Stimulated activated CD4-positive, alpha-beta T cell treated with anti-CD3 and anti-CD28 coated beads, Interleukin-4, amount 100 ng/mL, for 1 hour (primary cell): ENCODE measurements at places on chromosomes 5 and 9.
A peak's percentile ranks its signal among the peaks of the same experiment; 100 is the strongest.

DNA sequence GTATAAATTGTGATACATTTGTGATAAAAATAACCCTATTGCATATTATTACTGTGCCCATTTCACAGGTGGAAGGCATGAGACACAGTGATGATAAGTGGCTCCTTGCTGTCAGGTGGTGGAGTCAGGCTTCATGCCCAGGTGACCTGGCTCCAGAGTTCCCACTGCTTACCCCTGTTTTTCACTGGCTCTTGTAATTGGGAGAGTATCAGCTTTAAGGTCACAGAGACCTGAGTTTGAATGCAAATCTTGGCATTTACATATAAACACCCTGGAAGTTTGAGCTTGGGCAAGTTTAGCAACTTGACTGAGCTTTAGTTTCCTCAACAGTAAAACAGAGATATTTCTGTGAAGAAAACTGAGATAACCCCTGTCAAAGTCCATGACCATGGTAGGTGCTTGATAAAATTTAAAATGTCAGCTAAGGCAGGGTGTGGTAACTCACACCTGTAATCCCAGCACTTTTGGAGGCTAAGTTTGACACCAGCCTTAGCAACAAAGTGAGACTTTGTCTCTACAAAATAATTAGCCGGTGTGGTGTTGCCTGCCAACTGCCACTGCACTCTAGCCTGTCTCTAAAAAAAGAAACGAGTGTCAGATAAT is 29.2 kb downstream of the MAT2B start:
- no peak for DNase-seq

DNA sequence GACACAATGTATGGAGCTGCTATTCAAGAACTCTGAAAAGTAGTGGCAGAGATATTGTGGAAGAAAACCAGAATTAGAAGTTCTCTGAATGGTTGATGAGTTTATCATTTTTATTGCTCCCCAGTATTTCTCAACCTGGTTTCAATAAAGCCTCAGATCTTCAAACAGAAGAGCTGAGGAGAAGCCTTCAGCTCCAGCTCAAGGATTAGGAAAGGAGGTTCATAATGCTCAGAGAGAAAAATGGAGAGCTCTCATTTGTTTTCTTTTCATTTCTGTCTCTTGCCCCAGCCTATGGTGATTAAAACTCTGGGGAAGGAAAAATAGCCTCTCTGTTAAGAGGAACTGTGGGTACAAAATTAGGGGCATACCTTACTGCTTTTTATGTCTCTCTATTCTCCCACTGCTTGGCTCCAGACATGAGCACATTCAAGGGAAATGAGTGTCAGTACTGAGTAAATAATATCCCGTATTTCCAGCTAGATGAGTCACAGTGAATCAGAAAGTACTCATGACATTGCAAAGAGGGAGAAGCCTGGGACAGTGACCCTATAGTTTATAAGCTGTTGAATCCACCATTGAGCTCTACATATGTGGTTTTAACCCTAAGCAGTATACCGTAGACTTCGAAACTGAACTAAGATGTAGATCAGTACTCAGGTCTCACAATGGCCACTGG is 138.1 kb downstream of the EMB start:
- DNase-seq = no peak

GRCh38 chr5:98804066-98804465 is 30.6 kb downstream of the RGMB start:
- no peak for DNase-seq

GRCh38 chr9:84832453-84832852 is 162.9 kb downstream of the NTRK2 start:
- no peak for DNase-seq

DNA sequence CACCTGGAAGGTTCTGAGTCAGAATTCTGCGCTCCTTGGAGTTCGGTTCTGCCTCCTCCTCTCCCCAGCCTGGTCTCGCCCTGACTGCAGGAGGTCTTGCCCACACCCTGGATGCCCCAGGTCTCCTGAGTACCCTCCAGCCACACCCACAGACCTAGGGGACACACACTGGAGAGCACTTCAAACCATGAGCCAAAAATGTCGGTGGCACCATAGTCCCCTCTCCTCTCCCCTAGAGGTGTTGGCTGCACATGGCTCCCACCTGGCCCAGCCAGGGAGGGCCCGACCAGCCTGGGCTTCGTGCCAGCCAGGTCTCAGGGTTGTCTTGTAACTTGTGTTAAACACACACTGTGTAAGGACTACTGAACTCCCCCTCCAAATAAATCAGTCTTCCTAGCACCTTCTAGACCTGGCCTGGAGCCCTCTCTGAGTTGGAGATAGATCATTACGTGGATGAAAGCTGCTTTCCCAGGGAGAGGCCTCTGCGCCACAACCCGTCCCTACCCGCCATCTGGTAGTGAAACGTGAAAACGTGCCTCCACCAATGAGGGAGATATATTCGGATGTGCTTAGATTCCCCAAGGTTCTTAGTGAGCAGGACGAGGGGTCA is 49.9 kb upstream of the CTSL start:
- no peak for DNase-seq

GRCh38 chr5:10130881-10131280 is 118.8 kb downstream of the ATPSCKMT start:
- DNase-seq = no peak

- no peak for DNase-seq
These were observed 2075.3 kb upstream of the C9orf72 start for GRCh38 chr9:29648601-29649000.

DNA sequence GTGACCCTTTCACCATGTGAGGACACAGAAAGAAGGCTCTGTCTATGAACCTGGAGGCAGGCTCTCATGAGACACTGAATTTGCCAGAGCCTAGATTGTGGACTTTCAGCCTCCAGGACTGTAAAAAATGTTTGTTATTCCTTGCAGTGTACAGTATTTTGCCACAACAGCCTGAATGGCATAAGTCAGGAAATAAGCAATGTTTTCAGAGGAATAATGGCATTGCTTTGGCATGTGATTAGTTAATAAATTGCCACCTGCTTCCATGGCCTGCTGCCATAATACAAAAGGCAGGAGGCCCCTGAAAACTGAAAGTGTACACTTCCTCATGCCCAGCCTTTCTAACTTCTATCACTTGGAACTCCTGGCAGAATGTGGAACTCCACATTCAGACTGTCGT is 408.1 kb downstream of the GADD45G start:
- no peak for DNase-seq

GRCh38 chr9:4059437-4059836 is 240.4 kb downstream of the GLIS3 start:
- DNase-seq = no peak

- DNase-seq = no peak
These were observed 401.1 kb upstream of the TLE4 start for GRCh38 chr9:79170643-79171042.

DNA sequence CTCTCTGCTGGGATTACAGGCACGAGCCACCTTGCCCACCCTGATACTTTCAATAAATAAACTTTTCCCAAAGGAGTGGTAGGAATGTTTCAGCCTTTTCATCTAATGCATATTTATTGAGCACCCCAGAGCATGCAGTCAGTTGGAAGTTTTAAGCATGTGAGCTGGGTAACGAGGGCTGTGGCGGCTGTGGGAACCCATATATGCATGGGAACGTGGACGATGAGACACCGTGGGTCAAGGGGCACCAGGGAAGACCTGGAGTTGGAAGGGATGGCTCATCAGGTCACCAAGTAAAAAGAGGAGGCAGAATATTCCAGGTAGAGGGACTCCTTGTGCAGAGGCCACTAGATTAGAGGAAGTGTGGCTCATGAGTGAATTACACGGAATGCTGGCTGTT is 64.7 kb downstream of the ANKRD33B start:
- DNase-seq = no peak

- DNase-seq = peak; percentile 88
These were observed 7.9 kb downstream of the CCL21 start for GRCh38 chr9:34701769-34702736.

DNA sequence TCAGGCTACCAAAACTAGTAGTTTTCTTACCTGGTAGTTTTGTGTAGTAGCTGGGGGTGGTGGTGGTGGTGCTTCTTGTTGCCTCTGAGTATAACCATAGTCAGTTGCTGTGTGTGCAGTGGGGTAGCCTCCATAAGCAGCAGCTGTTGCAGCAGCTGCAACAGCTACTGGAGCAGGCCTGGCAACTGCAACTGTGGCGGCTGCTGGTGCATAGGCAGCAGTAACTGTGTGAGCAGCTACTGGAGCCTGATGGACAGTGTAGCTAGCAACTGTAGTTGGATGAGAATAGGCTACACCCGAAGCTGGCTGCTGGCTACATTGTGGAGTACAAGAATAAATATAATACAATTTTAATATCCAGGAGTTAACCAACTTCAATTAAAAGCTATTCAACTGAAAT is 24.7 kb downstream of the ZFR start:
- no peak for DNase-seq

DNA sequence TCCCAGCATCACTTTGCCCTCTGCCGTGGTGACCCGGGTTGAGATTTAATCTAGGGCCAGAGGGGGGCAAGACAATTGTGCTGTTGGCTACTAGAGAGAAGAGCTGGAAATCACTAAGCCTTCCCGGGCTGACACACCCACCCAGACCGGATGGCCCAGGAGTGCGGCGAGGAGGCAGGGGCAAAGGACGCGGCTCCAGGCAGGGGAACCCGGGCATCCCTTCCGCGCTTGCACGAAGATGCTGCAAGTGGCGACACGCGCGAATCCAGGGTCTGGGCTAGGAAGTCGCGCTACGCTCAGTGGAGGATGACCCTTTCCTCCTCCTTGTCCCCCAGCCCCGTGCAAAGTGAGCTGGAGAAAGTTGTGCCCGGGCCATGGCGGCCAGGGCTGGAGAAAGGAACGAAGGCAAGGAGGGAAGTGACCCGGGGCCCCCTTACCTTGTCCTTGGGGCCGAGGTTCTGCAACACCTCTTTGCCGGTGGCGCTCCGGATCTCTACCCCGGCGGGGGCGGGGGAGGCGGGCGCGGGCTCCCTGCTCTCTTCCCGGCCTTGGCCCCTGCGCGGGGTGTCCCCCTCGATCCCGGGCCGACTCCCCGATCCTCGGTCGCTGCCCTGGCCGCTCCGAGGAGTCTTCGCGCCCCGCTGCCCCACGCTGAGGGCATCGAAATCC is 693 bp downstream of the DPYSL3 start:
- DNase-seq = no peak

DNA sequence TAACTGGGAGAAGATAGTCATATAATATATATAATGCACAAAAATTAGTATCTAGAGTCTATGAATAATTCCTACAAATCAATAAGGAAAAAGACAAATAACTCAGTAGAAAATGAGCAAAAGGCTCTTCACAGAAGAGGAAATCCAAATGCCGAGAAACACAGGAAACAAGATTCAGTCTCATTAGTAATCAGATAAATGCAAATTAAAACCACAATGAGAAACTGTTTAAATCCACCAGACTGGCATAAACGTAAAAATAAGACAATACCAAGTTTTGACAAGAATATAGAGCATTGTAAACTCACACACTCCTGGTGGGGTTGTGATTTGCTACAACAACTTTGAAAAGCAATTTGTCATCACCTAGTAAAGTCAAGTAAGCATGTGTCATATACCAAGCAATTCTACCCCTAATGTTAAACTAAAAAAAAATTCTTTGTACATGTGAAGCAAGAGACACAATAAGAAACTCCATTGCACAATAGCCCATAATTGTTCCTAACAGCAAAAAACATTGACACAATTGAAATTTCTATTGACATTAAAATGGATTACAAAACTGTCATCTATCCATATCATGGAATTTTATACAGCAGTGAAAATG is 21.0 kb upstream of the UBLCP1 start:
- DNase-seq = no peak

GRCh38 chr5:150407096-150407720 is 5.5 kb downstream of the CD74 start:
- DNase-seq = no peak

GRCh38 chr5:34412736-34413135 is 243.4 kb upstream of the RAI14 start:
- no peak for DNase-seq

GRCh38 chr5:2900360-2900759 is 148.9 kb upstream of the IRX2 start:
- DNase-seq = no peak

DNA sequence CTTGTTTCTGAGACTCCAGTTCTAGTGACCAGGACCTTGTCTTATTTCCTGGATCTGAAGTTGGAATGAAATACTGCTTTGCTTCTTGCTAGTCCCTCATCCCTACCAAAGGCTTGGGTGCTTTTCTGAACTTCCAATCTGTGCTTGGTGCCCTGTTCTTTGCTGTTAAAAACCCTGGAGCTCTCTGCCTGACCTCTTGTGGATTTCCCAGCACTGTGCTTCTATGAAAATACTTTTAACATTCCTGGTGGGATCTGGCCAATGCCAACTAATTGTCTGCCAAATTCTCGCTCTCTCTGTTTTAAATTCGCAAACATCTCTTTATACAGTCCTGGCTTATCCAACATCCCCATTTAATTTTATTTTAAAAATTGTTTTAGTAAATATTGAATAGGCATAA is 26.7 kb upstream of the CSNK1G3 start:
- DNase-seq = no peak

- no peak for DNase-seq
These were observed 23.0 kb downstream of the ZBED3 start for GRCh38 chr5:77064040-77064439.

DNA sequence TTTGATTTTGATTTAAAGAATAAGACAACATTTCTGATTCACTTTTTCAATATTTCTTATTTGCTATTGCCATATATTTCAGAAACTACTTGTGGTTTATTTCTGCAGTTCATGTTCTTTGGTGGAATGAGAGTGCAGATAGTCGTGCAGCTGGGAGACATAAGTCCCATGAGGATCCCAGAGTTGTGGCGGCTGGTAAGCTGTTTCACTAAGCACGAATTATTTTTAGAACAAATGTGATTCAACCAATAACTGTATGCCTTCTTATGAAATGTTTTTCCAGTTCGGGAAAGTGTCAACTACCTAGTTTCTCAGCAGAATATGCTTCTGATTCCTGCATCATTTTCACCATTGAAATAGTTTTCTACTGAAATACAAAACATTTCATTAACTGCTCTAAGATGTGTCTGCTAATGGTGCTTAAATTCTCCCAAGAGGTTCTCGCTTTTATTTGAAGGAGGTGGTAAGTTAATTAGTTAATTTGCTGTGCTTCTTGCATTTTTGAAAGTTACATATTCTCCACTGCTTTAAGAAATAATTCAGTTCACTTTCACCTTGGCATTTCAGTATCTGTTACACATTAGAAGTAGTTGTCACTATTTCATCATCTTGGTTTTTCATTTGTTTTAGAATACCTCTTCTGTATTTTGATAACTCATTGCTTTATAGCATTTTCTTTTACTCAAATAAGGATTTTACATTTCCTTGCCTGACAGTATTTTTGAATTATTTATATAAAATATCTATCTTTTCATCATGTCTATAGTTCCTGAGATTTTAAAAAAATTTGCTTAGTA is 9.0 kb downstream of the NIPSNAP3B start:
- no peak for DNase-seq

- no peak for DNase-seq
These were observed 781 bp downstream of the NRG2 start for GRCh38 chr5:140042393-140042642.

- DNase-seq = no peak
These were observed 90.8 kb downstream of the MACROH2A1 start for GRCh38 chr5:135308245-135308644.
